ENCODE measurements at places on chromosomes 5 and 9.

GRCh38 chr5:175479125-175479881 is 943 bp downstream of the SFXN1 start:
- no peak for DNase-seq

DNA sequence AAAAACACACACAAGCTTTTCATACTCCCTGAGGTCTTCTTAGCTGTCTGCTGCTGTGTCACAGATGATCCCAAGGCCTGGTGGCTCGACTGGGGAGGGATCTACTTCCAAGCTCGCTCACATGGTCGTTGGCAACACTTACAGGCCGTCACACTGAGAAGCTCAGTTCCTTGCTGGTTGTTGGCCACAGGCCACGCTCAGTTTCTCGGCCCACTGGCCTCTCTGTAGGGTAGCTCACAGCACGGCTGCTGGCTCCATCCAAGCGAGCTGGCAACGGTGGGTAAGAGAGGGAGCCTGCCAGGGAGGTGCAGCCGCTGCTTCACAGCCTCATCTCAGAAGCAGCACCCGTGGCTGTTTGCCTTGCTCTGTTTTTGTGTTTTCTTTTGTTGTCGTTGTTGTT is 43.8 kb upstream of the GFPT2 start:
- DNase-seq, result no peak

- DNase-seq, result no peak
Observed at GRCh38 chr5:28780083-28780692, 1741.8 kb upstream of the CDH9 start.

GRCh38 chr9:90724880-90725279 is 76.7 kb upstream of the SYK start:
- no peak for DNase-seq

DNA sequence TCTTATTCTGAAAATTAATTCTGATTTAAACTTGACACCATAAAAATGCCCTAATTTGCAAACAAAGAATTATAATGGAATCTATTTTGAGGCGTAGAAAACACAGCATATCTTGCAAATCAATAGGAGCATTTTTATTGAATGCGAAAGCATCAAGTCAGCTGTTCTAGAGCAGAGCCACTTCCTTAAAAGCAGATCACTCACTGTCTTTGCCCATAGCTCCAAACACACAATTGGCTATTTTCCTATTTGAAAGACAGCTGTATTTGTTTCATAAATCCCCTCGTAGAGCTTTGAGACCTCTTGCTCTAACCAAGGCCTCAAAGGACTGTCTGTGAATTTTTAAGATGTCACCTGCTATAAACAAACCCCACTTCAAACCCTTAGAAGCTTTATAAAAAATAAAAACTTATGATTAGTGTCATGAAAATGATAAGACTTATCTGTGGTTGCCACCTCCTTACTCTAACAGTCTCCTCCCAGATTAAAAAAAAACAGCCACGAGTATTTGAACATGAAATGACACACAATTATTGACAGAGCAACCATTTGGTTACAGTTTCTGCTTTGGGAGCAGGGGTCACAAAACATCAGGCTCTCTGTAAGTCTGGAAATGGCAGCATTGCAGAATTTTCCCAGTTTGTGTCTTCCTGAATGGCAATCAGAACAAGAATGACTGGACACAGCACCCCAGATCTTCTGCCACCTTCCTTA is 75.6 kb upstream of the RASEF start:
- no peak for DNase-seq

- DNase-seq, result no peak
Observed at GRCh38 chr9:6937209-6937608, 179.4 kb downstream of the KDM4C start.

DNA sequence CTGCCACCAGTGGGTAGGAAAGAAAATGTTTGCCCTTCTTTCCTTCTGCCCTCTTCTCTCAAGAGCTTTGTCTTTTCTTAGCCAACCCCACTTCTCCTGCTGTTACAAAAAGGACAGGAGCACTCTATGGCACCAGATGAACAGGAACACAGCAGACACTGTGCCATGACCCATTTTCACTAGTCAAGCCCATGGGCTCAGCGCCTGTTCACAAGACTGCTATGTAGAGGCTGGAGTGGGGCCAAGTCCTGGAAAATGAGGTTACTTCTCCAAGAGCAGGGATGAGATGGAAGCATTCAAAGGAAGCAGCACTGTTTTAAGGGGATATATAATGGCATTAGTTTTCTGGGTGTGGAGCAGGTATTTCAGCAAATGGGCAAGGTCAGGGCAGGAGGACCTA is 46.8 kb upstream of the GRAMD2B start:
- DNase-seq, result no peak

DNA sequence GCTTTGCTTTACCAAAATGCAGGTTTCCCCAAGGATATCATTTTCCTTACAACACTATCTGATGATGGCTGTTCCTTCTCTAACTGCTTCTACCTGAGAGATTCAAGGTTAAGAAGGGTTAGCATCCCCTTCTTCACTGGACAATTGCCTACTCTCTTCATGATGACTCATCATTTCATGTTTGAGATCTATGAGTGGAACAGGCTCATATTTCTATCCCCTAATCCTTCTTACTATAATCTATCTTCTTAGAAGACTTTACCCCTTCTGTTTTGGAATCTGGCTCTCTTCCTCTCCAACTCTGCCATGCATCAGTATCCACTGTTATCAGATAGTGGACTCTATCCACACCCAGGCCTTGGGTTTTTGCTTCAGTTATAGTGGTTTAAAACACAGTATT is 54.3 kb downstream of the NR3C1 start:
- no peak for DNase-seq

DNA sequence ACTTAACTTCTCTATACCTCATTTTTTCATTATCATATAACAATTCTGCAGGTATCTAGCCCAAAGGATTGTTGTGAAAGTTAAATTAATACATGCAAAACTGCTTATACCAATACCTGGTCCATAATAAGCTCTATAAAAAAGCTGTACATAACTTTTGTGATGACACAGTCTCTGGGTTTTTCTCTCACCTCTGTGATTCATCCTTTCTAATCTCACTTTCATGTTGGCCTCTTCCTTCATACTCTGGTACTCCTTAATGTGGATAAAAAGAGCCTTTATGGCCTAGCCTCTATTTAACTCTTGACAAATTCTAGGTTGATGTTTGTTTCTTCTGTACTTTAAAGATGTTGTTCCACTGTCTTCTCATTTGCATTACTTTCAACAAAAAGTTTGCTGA is 162.9 kb upstream of the ACOT12 start:
- no peak for DNase-seq

DNA sequence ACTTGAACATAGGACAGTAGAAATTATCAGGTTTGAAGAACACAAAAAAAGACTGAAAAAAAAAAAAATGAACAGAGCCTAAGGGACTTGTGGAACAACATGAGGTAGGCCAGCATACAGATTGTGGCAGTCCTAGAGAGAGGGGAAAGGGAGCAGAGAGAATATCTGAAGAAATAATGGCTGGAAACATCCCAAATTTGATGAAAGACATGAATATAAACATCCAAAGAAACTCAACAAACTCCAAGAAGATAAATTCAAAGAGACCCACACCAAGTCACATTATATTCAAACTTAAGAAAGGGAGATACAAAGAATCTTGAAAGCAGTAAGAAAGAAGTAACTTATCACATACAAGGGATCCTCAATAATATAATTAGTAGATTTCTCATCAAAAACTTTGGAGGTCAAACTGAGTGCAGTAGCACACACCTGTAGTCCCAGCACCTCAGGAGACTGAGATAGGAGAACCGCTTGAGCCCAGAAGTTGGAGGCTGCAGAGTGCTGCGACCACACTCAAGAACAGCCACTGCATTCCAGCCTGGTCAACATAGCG is 9.1 kb downstream of the PLAA start:
- no peak for DNase-seq

GRCh38 chr9:128361986-128362646 is 9.1 kb upstream of the URM1 start:
- DNase-seq, result peak; percentile 26

DNA sequence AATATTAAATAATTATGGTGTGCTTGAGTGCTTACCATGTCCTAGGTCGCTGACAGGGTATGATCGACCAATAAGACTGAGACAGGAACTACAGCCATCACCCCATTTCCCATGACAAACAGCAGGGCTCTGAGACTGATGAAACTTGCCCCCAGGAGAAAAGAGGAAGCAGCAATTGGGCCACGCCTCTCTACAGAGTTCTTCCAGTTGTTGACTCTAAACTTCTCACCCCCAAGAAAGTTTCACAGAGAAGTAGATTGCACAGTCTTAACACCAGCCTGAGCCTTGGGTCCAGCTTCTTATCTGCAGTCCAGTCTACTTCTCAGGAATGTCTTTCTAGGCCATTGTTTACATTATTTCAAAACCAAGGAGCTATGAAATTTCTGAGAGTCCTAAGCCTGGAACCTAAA is 182.2 kb upstream of the ANKRD55 start:
- DNase-seq, result peak; percentile 41

GRCh38 chr9:77598524-77598923 is 49.6 kb downstream of the GNA14 start:
- no peak for DNase-seq

DNA sequence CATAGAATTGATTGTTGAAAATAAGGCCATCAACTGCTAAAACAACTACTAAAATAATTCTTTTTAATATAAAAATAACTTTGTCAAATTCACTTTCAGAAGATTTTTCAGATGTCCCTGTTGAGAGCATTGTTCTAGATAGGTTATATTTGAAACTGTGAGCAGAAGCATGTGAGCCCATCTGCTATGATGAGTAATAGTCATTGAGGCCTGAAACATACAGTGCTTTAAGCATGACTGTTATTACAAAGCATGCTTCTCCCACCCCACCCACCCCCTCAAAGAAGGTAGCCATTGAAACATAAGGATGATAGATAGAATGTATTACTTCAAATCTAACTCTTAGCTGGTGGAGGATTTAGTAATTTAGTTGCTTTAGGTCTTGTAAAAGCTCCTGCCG is 86.0 kb downstream of the UHRF2 start:
- DNase-seq, result no peak

DNA sequence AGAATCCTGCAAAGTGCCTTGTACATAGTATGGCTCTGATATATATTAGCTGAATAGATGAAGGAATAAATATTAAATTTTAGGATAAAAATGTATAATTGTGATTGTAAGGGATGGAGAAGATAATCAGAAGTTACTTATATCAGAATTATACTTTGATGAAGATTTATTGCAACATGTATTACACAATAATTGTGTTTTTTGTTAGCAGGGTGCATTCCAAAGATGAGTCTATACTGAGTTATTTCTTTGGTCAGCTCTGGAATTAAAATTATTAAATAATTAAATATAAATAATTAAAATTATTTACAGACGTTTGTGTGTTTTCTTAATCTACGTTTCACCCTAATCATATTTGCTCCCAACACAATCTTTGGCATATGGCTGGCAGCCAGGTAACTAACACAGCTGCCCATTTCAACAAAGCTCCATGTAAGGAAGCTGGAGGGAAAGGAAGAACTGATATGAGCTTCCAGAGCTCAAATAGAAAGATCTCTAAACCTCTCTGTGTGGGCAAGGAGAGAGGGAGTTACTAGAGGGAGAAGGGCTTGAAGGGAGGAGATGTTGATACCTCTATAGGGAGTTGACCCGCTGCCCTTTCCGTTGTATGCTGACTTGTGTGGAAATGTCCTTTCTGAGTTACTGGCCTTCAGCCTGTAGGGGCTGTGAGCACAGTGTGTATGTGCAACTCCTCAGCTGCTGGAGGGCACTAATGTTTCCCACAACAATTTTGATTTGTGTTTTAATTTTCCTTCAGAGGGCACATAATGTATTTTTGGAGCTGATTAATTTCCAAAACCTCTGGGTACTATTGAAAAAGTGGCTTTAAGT is 403.4 kb downstream of the MAN2A1 start:
- DNase-seq, result no peak

DNA sequence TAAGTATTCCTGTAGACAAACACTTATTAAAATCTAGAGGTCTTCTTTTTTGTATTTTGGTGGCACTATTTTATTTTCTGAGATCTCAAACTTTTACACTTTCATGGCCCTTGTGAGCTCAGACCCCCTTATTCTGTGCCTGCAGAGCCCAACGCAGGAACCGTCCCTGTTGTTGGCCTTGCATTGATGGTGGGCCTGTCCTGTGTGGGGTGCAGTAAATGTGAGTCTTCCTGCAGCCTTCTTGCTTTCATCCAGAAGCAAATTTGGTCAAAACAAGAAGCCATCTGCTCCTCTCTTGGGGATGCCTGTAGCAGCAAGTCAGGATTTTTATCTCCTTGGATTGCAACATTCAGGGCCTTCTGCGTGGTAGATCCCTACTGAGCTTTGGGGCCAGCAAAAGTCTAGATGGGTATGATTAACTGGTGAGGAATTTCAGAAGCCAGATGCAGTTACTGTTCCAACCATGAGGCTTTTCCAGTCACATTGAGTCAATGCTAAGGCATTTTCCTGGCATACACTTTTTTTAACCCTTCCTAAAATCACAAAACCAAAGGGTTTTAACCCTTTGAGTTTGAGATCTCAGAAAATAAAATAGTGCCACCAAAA is 31.7 kb downstream of the BASP1 start:
- no peak for DNase-seq

DNA sequence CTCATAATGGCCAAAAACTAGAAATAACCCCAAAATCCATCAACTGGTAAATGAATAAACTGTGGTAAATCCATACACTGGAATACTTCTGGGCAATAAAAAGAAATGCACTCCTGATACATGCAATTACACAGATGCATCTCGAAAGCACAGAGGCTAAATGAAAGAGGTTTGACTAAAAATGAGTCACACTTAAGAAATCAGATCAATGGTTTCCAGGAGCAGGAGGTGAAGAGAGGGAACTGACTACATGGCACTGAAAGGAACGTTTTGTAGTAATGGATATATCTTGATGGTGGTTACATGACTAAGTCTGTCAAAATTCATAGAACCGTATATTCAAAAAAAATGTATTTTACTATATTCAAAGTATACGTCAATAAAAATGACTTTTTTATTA is 42.4 kb downstream of the STRBP start:
- DNase-seq, result no peak

DNA sequence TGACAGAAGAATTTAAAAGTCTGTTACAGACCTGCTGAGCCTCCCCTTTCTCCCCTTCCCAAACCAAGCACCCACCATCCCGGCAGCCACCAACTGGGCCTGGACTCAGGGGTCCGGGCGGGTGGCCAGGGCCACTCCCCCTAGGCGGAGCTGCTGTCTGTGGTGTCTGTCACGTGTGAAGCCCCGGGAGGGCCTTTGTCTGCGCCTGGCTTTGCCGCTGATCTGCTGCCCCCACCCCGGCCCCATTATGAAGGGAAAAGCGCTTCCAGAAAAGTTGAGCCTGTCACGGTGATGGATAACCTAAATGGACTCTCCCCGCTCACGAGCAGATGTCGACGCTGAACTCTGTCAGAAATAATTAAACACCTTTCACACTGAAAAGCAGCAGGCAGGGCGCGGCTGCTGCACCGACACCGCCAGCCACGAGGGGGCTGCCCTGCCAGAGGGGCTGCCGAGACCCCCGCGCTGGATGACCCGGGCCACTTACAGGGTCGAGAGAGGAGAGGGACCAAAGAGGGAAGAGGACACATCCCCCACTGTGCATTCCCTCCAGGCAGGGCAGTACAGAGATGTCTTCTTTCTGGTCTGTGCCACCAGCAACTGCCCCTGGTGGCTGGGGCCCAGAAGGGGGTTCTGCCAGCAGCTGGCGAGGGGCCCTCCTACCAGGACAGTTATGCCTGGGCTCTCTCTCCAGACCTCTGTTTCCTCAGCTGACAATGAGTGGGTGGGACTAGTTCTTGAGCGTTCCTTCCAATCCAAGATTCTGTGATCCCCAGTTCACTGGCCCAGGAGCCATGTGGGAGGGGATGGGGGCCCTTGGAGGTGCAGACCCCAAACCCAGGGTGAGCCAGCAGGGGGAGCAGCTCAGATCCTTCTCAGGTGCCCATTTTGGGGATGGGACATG is 36.0 kb upstream of the BARHL1 start:
- no peak for DNase-seq
